Stimulated activated CD8-positive, alpha-beta memory T cell treated with anti-CD3 and anti-CD28 coated beads, Interleukin-7, amount 100 ng/mL, for 1 hour (primary cell): ENCODE measurements at places on chromosomes 11 and 22.
A peak's percentile ranks its signal among the peaks of the same experiment; 100 is the strongest.

DNA sequence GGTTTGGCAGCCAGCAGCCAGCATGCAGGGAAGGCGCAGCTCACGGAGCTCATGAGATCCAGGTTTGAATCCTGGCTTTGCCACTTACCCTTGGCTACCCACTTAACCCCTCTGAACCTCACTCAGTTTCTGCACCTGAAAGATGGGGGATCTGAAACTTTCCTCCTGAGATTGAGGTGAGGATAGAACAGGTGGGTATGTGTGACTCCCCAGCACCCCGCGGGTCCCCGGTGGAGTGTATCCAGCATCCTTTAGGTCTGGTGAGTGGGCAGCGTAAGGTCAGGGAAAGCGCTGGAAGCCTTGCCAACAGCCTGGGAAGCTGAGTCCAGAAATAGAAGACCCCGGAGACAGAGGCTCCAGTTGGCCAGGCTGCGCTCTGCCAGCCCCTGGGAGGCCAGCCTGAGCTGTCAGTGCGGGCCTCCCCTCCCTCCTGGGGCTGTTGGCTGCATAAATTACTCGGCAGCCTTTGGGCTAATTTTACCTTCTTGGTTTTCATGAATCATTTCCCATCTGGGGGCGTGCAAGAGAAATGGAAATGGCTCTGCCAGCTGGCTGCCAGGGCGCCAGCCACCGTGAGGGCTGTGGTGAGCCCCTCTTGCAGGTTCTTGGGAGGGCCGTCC, 17.6 kb downstream of the PRDM11 start:
- DNase-seq = no peak

- DNase-seq = no peak
These were observed 5.8 kb downstream of the POLDIP3 start for GRCh38 chr22:42608823-42609361.

DNA sequence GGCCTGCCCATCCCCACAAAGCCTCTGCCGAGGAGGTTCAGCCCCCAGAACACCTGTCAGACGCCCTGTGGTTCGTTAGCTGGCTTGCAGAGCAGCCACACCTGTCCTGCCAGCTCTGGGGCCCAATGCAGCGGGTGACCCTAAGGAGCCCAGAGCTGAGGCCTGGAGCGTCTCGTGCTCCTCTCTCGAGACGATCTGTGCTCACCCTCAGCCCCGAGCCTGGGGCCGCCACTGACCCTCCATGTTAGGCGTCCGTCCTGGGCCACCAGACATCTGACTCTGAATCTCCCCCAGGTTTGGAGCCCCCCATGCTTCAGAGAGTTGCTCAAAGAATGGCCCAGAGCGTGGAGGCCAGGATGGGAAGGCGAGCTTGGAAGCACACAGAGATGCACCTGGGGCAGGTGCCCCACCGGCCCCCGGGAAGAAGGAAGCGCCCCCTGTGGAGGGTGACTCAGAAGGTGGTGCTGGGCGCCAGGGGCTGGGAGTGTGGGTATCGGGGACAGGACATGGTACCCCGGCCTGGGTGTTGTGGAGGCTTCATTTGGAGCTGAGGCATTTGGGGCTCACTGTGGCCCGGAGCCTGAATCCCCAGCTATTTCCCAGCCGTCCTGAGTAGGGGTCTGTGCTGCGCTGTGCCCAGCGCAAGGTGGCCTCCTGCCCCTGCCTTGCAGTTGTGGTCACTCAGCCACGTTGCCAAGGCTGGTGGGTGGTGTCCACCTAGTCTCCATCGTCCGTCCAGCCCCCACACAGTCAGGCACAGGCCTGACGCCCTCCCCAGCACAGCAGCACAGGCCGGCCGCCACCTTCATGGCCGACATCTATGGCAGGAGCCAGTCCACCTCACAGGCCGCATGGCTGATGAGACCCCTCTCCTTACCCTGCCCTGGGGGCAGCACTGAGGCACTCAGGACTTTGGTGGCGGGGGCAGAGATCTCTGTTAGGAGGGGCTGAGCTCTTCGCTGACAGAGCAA, 36.2 kb downstream of the SBF1 start:
- DNase-seq = no peak

DNA sequence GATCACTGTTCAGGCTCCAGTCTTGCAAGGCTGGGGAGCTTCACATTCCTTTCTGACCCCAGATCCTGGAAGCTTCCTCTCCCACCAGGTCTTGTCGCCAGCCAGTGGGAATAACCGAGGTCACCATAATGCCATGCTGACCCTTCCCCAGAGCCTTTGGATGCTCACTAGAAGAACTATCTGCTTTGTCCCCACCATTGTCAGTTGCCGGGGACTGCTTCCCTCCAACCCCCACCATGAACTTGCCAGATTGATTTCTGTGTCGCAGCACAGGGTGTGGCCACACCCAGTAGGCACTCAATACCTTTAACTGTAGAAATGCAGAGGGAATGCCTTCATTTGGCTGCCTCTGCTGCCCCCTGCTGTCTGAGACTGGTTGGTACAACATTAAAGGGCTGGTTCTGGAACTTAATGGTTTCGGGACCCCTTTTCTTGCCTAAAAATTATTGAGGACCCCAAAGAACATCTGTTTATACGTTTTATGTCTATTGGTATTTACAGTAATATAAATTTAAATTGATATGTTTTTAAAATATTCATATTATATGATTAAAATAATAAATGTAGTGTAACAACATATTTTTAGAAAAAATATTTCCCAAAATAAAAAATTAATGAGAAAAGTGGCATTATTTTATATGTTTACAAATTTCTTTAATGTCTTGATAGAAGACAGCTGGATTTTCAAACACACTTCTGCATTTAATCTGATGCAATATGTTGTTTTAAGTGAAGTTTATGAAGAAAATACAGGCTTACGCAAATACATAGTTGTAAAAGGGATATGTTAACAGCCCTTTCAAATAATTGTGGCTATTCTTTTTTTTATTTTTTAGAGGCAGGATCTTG, 6.7 kb upstream of the GDPD5 start:
- DNase-seq = peak; percentile 71

- DNase-seq = no peak
These were observed 24.1 kb downstream of the NADSYN1 start for GRCh38 chr11:71476926-71477640.

- no peak for DNase-seq
These were observed 456.2 kb downstream of the BRD1 start for GRCh38 chr22:49371325-49372110.

DNA sequence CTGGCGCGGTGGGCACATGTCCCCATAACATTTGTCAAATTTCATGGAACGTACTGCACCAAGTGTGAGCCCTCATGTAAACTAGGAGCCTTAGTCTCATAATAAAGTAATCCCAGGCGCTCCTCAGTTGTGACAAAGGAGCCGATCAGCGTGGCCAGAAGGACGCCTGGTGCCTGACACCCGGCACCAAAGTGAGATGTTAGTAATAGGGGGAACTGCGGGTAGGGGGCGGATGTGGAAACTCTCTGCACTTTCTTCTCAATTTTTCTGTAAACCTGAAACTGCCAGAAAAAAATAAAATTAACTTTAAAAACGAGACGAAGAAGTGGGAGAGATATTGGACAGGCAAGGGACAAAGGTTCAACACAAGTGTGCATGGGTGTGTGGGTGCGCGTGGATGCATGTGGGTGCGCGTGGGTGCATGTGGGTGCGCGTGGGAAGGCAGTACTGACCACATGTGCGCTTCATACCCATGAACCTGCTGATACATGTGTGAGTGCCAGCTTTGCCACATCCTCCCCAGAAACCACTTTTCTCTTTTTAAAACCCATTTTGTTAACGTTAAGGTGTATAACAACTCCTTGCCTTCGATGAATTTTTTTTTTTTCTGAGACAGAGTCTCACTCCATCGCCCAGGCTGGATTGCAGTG, 55.4 kb upstream of the LINC01488 start:
- DNase-seq = no peak

DNA sequence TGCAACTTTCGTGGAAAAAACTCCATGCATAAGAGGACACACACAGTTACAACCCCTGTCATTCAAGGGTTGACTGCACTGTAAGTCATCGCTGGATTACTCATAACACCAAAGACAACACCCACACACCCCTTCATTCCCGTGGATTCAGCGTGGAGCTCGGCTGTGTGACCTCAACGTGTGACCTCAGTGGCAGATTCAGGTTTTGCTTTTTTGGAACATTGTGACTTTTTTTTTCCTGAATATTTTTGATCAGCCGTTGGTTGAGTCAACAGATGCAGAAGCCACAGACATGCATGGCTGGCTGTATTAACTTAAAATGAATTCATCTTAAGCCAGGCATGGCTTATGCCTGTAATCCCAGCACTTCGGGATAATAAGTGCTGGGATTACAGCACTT, 19.7 kb upstream of the MUC5AC start:
- DNase-seq = no peak

DNA sequence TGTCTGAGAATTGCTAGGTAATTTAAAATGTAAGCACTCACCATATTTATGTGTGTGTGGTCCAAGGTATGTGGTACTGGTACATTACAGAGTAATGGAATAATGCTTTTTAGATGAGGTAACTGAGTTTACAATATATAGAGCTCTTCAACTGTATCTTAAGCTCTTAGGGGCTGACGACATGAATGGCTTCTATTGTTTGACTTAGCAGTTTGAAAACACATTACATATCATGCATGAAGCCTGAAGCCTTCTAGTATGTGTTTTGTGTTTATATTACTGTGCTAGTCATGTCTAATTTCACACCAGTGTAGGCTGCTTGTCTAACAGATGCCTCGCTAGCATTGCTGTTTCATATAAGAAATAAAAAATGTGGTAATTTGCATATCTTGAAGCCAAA, 37.2 kb downstream of the GAS2 start:
- no peak for DNase-seq

GRCh38 chr11:79294845-79295731, 145.7 kb downstream of the TENM4 start:
- DNase-seq = no peak

GRCh38 chr22:42586381-42586780, 28.3 kb downstream of the POLDIP3 start:
- DNase-seq = no peak

- no peak for DNase-seq
These were observed 12.1 kb upstream of the BBOX1 start for GRCh38 chr11:27028561-27028965.

GRCh38 chr22:30373331-30374325, 13.6 kb downstream of the RNF215 start:
- DNase-seq = no peak

DNA sequence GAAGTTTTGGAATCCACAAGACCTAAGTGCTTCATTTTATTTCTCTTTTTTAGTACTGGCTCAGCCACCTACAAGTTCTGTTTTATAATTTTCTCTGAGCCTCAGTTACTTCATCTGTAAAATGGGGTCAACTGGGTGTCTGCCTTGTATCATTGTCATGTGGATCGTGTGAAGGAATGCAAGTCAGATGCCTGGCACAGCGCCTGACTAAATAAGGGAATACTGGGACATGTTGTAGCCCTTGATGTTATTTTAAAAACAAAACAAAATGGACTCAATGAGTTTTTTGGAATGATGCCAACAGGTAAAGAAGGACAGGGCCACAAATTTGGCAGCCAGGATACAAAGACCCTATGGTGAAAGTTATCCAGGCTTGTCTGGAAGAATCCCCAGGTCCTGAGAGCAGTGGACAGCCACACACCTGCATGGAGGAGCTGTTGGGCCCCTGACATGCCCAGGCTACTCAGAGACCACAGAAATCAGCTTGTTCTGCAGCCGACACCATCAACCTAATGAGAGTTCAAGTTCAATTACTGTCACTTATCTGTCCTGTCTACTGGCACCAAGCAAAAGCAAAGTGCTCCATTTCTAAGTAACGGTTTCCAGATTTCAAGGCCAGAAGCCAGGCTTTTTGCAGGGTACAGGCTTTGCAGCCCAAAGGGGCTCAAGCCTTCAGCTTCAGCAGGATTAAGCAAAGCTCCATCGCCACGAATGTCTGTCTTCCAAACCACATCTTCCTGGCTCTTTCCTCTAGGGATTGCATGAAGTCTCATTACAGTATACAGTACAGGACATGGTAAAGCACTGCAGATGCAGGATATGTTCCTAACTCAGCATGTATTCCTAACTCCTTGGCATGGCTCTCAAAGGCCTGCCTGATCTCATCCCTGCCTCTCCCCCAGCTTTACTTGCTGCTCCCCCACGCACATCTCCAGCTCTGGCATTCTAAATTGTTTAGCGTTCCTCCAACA, 18.4 kb downstream of the DKK3 start:
- DNase-seq = no peak
